ENCODE measurements at places on chromosomes 1 and 21. TPM values are rescaled to one million over a fixed set of nuclear protein-coding genes. Genes with fewer than 3 reads are reported as not detected.

The NPHS2 gene
- not detected for total RNA-seq

The TTC39A gene
- total RNA-seq: 0.32 TPM

The FAM151A gene
- not detected for total RNA-seq

The GPR25 gene
- total RNA-seq: not detected

The HES4 gene
- total RNA-seq: 0.91 TPM

The SPATA21 gene
- total RNA-seq: not detected

Measured in articular chondrocyte of knee joint (primary cell).